ENCODE measurements at places on chromosomes 7 and 10.

DNA sequence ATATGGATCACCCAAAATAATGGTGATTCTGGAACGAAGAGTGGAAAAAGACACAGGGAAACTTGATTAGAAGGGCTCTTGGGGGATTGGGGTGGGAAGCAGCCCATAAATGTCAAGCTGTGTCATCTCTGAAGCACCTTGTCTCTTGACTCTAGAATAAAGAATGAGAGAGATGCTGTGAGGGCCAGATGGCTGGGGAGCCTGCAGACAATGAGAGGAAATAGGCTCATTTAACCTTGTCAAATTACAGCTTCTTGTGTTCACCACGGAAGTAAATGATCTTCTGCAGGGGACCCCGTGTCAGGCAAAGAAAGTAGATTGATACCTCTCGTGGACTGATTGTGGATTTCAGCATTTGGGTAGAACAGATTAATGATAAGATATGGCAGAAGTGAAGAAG lies 159.3 kb downstream of the ST7 start:
- no peak for DNase-seq

DNA sequence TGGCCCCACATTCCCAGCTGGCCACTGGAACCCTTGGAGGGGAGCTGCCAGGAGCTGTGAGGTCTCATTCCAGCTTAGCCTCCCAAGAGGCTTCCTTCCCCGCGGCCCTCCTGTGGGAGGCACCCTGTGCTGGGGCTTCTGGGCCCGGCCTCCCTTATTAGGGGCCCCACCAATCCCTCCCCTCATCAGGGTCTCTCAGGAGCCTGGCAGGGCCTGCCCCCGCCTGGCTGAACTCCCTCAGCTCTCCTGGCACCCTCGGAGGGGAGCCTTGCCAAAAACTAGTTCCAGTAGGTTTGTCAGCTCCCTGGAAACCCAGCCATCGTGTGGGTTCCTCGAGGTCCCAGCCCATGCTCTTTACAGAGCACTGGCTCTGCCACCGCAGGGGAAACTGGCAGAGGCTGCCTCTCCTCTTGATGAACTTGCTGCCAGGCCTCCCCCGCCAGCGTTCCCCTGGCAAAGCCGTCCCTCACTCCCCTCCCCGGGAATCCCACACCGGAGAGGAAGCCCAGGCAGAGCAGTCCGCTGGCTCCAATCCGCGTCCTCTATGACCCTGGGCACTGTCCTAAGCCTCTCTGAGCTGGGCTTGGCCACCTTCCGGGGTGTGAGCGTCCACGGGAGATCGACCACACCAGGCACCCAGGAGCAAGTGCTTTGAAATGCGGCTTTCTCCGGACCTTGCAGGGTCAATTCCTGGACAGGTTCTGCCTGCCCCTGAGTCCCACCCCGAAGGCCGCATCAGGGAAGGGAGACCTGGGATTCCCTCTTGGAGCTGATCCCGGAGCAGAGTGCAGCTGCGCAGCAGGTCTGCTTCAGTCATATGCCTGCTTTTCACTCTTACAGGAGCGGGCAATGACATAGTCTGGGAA lies 139.8 kb downstream of the ARHGAP22 start:
- no peak for DNase-seq

DNA sequence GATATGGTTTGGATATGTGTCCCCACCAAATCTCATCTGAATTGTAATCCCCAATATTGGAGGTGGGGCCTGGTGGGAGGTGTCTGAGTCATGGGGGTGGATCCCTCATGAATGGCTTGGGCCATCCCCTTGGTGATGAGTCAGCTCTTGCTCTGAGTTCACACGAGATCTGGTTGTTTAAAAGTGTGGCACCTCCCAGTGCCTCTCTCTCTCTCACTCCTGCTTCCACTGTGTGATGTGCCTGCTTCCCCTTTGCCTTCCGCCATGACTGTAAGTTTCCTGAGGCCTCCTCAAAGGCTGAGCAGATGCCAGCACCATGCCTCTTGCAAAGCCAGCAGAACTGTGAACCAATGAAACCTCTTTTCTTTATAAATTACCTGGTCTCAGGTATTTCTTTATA lies 4.8 kb upstream of the GCK start:
- DNase-seq = no peak

DNA sequence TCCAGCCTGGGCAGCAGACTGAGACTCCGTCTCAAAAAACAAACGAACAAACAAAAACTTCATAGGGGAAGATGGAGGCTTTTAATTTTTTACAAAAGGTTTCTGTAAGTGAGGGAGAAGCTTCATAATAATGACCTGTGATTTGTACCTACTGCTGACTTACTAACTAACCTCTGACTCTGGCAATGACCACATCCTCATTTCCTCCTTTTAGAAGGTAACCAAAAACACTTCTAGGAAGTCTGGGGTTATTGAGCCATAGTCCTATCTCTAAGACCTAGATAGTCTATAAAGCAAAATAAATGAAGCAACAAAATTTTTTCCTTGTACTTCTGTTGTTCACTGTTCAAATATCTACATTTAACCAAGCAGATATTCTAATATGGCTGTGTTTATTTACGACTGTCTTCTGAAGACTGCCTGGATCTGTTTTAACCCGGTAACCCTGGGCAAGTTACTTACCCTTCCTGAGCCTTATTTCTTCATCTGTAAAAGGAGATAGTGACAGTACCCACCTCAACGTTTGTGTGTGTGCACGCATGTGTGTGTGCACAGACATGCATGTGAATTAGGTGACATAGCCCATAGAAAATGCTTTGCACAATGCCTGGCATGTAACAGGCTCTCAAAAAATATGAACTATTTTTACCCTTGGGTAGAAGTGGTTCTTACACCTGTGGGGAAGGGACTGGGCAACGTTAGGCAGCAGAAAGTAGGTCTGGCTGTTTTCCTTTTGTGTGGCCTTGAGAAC lies 30.8 kb upstream of the SMNDC1 start:
- no peak for DNase-seq

GRCh38 chr7:1041551-1042491 lies 2.5 kb upstream of the GPR146 start:
- DNase-seq = no peak

GRCh38 chr10:62182595-62182994 lies 86.0 kb downstream of the RTKN2 start:
- DNase-seq = no peak

- DNase-seq = no peak
These were observed 828 bp upstream of the MALSU1 start for GRCh38 chr7:23298141-23298881.
